HFFc6 (cell line): ENCODE measurements at places on chromosomes 3 and 15. TPM values are rescaled to one million over a fixed set of nuclear protein-coding genes. Genes with fewer than 3 reads are reported as not detected.

- DNase-seq, result no peak
Measured at GRCh38 chr15:65426216-65426853, 3.6 kb upstream of the IGDCC4 start.

DNA sequence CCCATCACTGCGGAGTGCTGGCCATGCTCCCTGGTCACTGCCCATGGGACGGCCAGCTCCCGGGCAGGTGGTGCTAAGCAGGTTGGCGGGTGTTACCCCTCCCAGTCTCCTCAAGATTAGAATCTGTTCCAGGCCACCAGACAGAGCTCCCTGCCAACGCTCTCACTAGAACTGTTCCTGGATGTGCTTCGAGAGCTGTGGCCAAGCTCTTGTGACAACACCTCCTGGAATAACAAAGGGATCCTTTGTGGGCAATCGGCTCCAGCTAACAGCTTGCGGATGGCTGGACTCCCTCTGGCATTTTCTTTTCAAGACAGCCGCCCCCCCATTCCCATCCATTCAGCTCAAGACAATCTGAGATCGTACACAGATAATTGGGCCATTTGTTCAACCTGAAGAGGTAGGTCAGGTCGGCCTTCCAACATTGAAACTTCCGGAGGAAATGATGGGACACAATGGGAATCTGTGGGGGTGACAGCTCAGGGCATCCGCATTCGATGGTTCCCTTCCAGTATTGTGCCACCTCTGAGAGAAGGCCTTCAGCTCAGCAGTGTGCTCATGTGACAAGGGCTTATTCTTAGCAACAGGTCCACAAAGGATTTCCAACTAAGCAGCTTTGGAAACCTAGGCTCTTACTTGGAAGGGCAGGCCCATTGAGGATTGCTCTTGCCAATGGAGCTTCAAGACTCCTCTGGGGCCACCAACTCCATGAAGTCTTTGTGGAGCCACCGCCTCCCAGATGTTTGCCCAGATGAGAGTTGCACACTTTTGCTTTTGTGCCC, 11.6 kb upstream of the EPHB3 start:
- no peak for DNase-seq

DNA sequence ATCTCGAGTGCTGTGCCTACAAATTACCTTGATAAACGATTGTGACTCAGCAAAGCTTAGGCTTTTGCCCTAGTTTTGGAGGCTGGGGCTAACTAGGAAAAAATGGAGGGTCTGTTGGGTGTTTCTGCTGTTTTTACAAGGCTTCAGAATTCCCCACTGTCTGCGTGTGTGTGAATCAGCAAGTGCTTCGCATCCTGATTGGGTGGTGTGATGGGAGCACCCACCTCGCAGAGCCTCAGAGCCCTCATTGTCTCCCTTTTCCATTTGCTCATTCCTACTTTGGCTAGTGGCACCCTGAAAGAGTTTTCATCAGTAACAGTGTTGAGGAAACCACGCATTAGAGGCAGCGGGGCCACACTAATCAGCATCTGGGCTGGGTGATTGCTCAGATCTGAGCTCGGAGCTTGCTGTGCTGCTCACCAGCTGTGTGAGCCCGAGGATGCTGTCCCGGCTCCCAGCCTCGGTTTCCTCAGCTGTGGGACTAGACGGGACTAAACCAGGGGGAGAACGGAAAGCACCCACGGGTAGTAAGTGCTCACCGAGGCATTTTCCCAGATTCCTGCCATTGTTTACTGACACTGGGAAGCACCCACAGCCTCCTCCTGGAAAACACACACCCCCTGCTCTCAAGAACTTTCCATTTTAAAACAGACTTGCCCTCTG, 40.6 kb downstream of the GOLGA8S start:
- no peak for DNase-seq

DNA sequence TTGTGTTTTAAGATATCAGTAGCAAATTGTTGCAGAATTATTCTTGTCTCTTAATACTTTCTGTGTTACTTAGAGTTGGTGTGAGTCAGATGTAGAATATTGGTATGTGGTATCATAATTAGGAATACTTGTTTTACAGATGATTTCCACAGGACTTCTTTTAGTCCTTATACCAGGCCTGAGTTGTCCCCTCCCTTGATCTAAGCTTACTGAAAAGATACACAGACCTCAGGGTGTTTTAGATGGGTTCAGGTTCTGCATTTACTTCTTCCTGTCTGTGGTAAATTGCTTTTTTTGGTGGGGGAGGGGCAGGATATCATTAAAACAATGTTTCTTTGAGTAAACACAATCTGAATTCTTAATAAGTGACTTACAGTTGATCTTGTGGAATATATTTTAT, 14.2 kb downstream of the DZIP3 start:
- peak; percentile 16 for DNase-seq

DNA sequence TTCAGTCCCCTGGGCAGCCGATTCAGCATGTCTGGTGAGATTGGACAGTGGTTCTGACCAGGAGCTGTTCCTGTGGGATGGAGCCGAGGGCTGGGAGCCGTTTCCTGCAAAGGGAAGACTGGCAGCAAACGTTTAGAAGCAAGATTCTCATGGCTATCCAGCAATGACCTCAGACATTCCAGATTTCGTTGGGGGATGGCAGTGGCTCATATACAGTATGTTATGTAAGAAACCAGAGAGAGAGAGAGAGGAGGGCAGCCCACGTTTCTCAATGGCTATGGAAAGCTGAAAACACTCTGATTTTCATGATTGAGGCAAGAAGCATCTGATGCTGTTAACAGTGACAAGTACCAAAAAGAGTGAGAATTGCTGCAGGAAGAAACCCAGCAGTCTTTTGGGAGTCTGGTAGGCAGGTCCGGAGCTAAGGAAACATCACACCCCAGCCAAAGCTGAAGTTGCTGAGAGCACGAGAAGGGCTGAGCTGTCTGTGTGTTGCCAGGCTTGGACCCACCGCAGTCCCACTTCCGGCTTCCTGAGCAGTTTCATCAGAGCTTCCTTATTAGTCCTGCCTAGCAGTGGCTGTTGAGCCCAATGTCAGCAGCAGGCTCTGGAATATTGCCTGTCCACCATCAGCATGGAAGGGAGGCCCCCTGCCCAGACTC, 25.6 kb upstream of the VPS8 start:
- DNase-seq, result peak; percentile 92

- DNase-seq, result no peak
Measured at GRCh38 chr3:38163117-38163840, 2.1 kb upstream of the OXSR1 start.

GRCh38 chr3:153897842-153898241, 223.3 kb upstream of the ARHGEF26 start:
- no peak for DNase-seq

GRCh38 chr3:42906070-42906847, at the start of gene ZNF662:
TSS of gene ZNF662 (plus strand) at chr3:42906142. CDS start at chr3:42908115, 1,973 bp downstream.
- no peak for DNase-seq

DNA sequence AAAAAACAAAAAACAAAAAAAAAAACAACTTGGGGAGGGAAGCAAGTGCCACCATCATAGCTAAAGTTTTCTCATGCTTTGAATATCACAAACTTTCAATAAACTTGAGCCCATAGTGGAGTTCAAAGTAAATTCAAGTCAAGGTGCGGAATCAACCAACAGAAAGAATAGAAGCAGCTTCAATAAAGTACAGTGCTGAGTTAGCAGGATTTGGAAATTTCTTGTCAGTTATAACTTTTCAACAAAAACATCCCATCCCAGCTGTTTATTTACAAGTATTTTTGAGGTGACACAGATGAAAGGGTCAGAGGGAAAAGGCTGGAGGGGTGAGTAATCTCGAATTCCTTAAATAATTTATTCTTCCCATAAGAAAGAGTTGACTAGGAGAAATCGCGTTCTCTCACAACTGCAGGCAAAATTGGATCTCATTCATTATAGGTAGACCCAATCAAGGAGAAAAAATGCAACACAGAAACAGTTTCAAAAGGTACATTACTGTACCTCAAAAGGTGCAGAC, 477.4 kb upstream of the RASGRP1 start:
- no peak for DNase-seq

- DNase-seq, result no peak
Measured at GRCh38 chr3:21049334-21050062, 701.5 kb downstream of the ZNF385D start.

GRCh38 chr3:38039101-38039898, at the start of gene DLEC1:
TSS of gene DLEC1 (plus strand) at chr3:38039208. CDS start at chr3:38039226, 18 bp downstream.
- DNase-seq, result peak; percentile 51

The GPR171 gene
- total RNA-seq, result not detected in 2 replicates

The GPR27 gene
- not detected in 3 replicates for total RNA-seq

The TPRG1 gene
- total RNA-seq, result not detected in 3 replicates

The FMN1 gene
- 6.5 to 14.0 TPM (median 7.4 TPM) in 3 replicates for total RNA-seq

The SIDT1 gene
- total RNA-seq, result not detected in 3 replicates

The SPATA12 gene
- not detected in 2 replicates for total RNA-seq
